Uterus (tissue), 4 donors: ENCODE measurements at places on chromosomes 13 and 19. TPM values are rescaled to one million over a fixed set of nuclear protein-coding genes. Genes with fewer than 3 reads are reported as not detected.
A peak's percentile ranks its signal among the peaks of the same experiment; 100 is the strongest.

- H3K36me3 ChIP-seq, result no peaks in the 10 kb centered on the region
- H3K4me3 ChIP-seq, result no peak within 1 kb of the TSS
- no peaks in the 10 kb centered on the region for H3K27me3 ChIP-seq
- DNase-seq, result peak; percentile 24
Measured at GRCh38 chr13:25171517-25172302, at the start of gene AMER2. TSS of gene AMER2 (minus strand) at chr13:25172288. CDS start at chr13:25171619, 669 bp downstream.

The FPR3 gene
- total RNA-seq, result not detected

- DNase-seq, result no peak
- H3K27me3 ChIP-seq, result no peaks in the 10 kb centered on the region
- H3K36me3 ChIP-seq, result no peaks in the 10 kb centered on the region
- no peak overlapping the region for H3K4me3 ChIP-seq
Measured at GRCh38 chr19:55319785-55320184, 5.4 kb downstream of the TMEM150B start.

GRCh38 chr19:29671393-29672160 is 6.3 kb downstream of the PLEKHF1 start:
- H3K36me3 ChIP-seq, result no peaks in the 10 kb centered on the region
- H3K4me1 ChIP-seq, result peaks cover 12% of the 10 kb centered on the region
- H3K4me3 ChIP-seq, result no peak overlapping the region

- no peaks in the 10 kb centered on the region for H3K27me3 ChIP-seq
- peak overlapping the region; percentile 91 for H3K27ac ChIP-seq
- H3K4me3 ChIP-seq, result peak overlapping the region; percentile 98
- no peak for DNase-seq
- H3K36me3 ChIP-seq, result no peaks in the 10 kb centered on the region
Measured at GRCh38 chr19:4399812-4400134, 574 bp downstream of the SH3GL1 start.

GRCh38 chr19:41621226-41621625 is 5.6 kb downstream of the CEACAM4 start:
- H3K4me1 ChIP-seq, result no peaks in the 10 kb centered on the region
- no peak overlapping the region for H3K4me3 ChIP-seq
- H3K27ac ChIP-seq, result no peak overlapping the region
- no peaks in the 10 kb centered on the region for H3K27me3 ChIP-seq

- H3K27me3 ChIP-seq, result no peaks in the 10 kb centered on the region
- no peaks in the 10 kb centered on the region for H3K36me3 ChIP-seq
- H3K27ac ChIP-seq, result peak overlapping the region; percentile 9
- no peak for DNase-seq
- no peaks in the 10 kb centered on the region for H3K4me1 ChIP-seq
Measured at GRCh38 chr19:43784981-43785808, 4.4 kb upstream of the KCNN4 start.

The PRTN3 gene
- total RNA-seq, result not detected

The ADAMTS10 gene
- 70.4 TPM for total RNA-seq

The CYP4F11 gene
- 0.24 TPM for total RNA-seq

- DNase-seq, result no peak
- H3K36me3 ChIP-seq, result no peaks in the 10 kb centered on the region
- no peak overlapping the region for H3K4me3 ChIP-seq
Measured at GRCh38 chr13:98843482-98843877, 91.0 kb upstream of the SLC15A1 start.

The ELSPBP1 gene
- total RNA-seq, result not detected

The KLK3 gene
- not detected for total RNA-seq

GRCh38 chr13:66659701-66660467 is 570.3 kb downstream of the PCDH9 start:
- DNase-seq, result no peak
- no peak overlapping the region for H3K4me3 ChIP-seq
- no peaks in the 10 kb centered on the region for H3K27me3 ChIP-seq
- H3K36me3 ChIP-seq, result no peaks in the 10 kb centered on the region
- no peaks in the 10 kb centered on the region for H3K4me1 ChIP-seq

The PGLYRP2 gene
- total RNA-seq, result not detected

DNA sequence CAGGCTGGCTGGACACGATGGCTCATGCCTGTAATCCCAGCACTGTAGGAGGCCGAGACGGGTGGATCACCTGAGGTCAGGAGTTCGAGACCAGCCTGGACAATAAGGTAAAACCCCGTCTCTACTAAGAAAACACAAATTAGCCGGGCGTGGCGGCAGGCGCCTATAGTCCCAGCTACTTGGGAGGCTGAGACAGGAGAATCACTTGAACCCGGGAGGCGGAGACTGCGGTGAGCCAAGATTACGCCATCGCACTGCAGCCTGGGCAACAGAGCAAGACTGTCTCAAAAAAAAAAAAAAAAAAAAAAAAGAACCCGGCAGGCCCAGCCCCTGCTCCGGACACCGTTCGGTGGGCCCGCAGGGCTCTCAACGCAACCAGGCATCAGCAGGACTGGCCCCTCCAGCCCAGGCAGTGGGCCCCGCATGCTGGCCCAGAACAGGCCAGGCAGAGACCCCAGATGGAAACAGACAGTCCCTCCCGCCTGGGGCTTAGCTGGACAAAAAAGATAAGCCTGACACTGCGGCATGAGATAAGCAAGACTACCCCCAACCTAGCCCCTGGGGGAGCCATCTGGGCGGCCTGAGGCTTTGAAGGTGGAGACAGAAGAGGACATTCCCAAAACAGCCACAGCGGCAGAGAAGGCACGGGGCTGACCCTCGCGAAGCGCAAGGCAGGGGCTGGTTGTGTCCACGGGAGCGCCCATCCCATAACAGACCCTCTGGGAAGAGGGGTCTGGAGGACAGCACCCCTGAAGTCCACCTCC is 11.6 kb downstream of the REXO1 start:
- DNase-seq, result no peak
- H3K27ac ChIP-seq, result no peak overlapping the region
- H3K4me3 ChIP-seq, result no peak overlapping the region
- H3K27me3 ChIP-seq, result no peaks in the 10 kb centered on the region
- no peaks in the 10 kb centered on the region for H3K36me3 ChIP-seq

The CEACAM4 gene
- total RNA-seq, result 0.26 TPM

The ZNF805 gene
- 23.9 TPM for total RNA-seq

GRCh38 chr19:17829855-17830566 is 8.7 kb upstream of the INSL3 start:
- no peaks in the 10 kb centered on the region for H3K27me3 ChIP-seq
- H3K36me3 ChIP-seq, result no peaks in the 10 kb centered on the region
- H3K27ac ChIP-seq, result no peak overlapping the region
- no peaks in the 10 kb centered on the region for H3K4me1 ChIP-seq
- no peak overlapping the region for H3K4me3 ChIP-seq
- no peak for DNase-seq

The CTXN1 gene
- 7.2 TPM for total RNA-seq

The APC2 gene
- total RNA-seq, result 0.77 TPM
